ENCODE measurements at places on chromosomes 7 and 10.

DNA sequence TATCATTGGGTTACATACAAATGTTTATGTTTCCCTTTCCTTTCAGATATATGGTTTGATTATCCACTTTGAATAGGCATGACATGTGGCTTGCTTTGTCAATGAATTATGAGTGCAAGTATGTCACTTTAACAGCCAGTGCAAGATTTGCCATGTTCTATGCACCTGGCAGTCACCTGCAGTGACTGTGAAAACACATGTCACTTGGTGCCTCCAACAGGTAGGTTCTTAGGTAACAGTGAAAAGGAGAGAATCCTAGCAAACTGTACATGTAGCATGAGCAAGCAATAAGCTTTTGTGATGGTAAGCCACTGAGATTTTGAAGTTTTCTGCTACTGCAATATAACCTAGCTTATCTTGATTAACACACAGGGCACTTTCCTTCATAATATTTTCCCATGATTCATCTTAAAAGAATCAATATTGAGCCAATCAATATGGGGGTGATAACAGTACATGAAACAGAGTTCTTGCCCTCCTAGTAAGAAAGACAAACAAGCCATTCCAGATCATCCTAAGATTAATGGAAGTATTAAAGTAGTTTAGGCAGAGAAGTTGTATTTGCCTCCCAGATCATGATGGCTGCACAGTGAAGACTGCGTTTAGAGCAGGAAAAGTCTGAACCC is 7.9 kb upstream of the RALA start:
- no peak for DNase-seq

- no peak for DNase-seq
Measured at GRCh38 chr10:121216721-121217181, 365.6 kb downstream of the WDR11 start.

- no peak for DNase-seq
Measured at GRCh38 chr7:47360301-47360900, 221.5 kb downstream of the TNS3 start.

DNA sequence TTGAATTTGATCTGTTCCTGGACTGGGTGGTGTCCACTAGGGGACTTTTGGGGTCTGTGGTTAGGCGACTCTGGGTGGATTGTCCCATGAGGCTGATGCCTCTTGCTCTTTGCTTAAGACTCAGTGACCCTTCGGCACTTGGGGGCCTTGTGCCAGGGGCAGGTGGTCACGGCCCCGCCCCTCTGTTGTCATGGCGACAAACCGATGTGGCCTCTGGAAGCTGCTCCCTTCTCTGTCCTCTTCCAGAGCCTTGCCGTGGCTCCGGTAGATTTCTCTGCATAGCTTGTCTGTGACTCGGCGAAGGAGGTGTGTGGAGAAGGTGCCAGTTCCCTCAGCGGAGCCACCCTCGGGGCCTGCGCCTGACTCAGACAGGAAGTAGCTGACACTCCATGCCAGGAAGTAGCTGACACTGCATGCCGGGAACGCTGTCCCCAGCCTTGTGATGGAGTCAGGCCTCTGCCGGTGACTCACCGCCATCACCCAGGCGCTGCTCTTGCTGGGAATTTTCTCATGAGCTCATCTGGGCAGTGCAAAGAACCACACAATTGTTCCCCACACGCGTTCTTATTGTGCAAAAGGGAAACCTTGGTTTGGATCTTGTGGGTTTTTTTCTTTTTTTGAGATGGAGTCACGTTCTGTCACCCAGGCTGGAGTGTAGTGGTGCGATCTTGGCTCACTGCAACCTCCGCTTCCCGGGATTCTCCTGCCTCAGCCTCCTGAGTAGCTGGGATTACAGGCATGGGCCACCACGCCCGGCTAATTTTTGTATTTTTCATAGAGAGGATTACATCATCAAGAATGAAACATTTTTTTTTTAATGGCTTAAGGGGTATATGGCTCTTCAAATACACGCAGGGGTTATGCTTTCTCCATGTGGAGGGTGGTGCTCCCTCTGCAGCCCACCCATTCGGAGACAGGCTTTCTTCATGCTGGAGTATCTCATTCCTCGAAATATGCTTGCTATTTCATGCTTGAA is 72.6 kb downstream of the PFKFB3 start:
- peak; percentile 98 for DNase-seq

DNA sequence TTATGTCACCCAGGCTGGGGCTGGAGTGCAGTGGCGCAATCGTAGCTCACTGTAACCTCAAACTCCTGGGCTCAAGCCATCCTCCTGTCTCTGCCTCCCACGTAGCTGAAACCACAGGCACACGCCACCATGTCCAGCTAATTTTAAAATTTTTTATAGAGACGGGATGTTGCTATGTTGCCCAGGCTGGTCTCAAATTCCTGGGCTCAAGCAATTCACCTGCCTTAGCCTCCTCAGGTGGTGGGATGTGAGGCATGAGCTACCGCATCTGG is 123.2 kb upstream of the PARD3 start:
- no peak for DNase-seq

DNA sequence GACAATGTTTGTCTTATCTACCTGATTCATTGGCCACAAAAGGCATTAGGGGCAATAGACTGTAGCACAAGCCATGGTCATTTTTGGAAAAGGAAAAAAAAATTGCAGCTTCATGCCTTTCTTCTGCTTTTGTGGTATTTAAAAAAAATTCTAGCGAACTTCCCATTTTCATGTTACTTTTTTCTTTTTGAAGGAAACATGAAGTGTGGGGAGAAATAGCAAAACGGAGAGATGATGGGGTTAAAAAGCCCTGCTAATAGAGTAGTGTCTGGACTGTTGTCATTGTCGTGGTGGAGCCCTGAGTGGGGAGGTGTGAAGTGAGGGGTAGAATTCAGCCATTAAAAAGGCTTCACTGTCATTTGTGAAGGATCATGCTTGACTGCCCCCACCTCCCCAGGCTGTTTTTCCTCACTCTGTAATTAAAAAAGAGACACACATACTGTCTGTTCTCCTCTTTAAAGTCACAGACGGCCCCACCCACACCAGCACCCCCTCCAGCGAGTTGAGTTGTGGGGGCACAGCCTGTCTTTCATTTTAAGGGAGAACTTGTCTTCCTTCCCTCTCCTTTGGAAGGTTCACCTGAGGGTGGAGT is 272.4 kb downstream of the CREB5 start:
- no peak for DNase-seq

DNA sequence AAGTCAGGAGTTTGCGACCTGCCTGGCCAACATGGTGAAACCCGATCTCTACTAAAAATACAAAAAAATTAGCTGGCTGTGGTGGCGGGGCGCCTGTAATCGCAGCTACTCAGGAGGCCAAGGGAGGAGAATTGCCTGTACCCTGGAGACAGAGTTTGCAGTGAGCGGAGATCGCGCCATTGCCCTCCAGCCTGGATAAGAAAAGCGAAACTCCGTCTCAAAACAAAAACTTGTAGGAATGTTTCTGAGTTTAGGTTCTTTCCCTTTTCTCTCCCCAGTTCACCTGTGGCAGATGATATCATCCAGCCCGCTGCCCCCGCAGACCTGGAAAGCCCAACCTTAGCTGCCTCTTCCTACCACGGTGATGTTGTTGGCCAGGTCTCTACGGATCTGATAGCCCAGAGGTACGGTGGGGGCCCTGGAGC is 138.8 kb upstream of the BTBD16 start:
- DNase-seq: no peak

- DNase-seq: no peak
Measured at GRCh38 chr7:29329686-29330085, 135.1 kb downstream of the CHN2 start.

GRCh38 chr10:23291551-23292334 is 52.9 kb downstream of the C10orf67 start:
- no peak for DNase-seq

- no peak for DNase-seq
Measured at GRCh38 chr10:132992433-132993215, 50.3 kb upstream of the CFAP46 start.

DNA sequence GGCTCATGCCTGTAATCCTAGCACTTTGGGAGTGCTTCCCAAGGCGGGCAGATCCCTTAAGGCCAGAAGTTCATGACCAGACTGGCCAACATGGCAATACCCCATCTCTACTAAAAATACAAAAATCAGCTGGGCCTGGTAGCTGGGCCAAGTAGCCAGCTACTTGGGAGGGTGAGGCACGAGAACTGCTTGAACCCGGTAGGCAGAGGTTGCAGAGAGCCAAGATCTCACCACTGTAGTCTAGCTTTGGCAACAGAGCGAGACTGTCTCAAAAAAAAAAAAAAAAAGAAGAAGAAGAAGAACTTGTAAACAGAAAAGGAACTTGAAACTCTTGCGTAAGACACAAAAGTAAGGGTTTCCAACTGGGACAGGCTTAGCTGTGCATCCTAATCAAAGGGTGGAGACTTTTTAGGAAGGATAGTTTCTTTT is 5.6 kb upstream of the IFIT2 start:
- no peak for DNase-seq

GRCh38 chr10:60338786-60339185 is 50.9 kb downstream of the ANK3 start:
- DNase-seq: no peak

- DNase-seq: no peak
Measured at GRCh38 chr10:93403152-93404047, 78.7 kb downstream of the MYOF start.

DNA sequence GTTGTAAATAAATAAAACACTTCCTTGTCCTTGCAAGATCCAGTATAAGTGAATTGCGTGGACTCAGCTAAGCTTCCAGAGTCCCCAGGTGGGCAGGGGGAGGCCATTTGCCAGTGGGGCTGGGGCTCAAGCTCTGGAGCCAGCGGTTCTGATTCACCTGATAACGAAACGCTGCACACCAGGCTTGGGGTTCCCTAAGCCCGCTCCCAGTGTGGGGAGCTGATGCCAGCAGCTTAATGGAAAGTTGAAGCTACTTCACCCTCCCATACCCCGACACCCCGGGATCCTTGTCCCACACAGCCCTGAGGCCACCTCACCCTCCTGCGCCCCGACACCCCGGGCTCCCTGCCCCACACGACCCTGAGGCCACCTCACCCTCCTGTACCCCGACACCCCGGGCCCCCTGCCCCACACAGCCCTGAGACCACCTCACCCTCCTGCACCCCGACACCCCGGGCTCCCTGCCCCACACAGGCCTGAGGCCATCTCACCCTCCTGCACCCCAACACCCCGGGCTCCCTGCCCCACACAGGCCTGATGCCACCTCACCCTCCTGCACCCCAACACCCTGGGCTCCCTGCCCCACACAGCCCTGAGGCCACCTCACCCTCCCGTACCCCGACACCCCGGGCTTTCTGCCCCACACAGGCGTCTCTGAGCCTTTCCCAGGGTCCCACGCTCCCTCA is 30.8 kb downstream of the FKBP6 start:
- no peak for DNase-seq

GRCh38 chr10:133169173-133169947 is 9.3 kb downstream of the KNDC1 start:
- no peak for DNase-seq

DNA sequence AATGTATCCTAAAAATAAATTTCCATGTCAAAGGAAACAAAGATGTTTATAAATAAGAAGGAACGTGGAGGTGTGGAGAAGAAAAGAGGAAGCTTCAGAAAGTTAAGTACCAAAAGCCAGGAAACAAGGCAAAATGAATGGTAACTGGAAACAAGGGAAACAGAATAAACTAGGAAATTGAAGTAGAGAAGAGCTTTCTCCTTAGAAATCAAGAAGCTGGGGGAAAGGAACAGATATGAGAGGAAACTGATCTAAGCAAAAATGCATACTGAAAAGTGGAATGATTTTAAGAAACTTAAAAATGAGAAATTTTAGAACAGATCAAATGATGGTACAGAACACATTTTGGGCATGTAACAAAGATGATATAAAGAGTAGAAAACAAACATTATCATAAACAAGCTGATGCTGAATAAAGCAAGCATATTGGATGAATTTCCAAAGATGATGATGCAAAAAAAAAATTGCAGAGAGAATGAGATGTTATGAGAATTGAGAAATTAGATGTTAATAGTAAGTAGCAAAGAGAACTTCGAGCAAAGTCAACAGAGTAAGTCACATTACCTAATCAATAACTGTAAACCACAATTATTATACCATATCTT is 1.9 kb downstream of the BRAF start:
- no peak for DNase-seq

GRCh38 chr10:102413053-102413705 is 5.4 kb downstream of the PSD start:
- DNase-seq: no peak

DNA sequence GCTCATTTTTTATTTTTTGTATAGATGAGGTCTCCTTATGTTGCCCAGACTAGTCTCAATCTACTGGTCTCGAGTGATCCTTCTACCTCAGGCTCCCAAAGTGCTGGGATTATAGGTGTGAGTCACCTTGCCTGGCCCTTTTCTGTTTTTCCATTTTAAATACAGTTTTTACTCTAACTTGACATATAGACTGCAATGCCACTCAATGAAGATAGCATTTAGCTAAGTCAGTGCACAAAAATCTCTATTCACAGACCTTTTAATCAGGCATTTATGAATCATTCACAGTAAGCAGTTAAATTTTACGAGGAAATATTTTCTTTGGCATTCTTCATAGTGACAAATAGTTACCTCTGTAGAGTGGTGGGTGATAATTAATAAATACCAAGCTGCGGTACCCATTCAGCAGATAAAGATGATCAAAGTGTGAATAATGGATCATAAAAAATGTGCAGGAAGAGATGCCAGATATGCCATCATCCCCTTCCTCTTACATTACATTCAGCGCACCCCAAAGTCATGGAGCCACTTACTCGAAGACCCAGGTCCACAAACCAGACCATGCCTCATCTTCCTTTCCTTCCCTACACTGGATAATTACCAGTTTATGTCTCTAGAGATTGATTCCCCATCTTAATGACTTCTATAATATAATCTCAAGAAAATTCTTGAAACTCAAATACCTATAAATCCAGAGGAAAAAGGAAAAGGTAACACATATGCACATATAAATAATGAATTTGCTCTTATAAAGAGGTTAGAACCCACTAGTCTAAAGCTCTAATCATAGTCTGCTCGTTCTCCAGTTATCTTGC is 56.0 kb downstream of the UBE2H start:
- DNase-seq: peak; percentile 51

DNA sequence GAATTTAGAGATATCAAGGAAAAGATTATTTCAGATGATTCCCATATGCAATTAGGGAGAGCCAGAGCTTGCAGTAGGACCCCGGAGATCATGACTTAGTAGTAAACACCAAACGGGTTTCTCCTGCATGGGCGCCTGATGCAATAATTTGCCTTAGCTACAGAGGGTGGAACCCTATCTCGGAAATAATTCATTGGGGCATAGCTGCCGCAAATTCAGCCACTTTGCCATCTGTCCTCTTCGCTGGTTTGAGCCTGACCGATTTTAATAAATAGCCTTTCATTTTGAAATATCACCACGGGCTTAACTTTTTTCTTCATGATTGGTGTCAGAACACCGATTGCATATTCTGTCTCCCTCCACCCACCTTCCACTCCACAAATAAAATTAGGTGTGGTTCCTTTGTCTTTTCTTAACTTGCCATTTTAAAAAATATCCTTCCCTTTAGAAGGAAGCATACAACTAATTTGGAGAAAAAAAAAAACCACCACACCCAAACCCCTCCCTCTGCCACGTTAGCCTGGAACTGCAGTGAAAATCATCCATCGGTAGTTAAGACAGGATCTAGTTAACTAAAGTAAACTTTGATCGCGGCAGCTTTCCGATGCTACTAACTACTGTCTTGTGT is 1.4 kb downstream of the GARS1 start:
- DNase-seq: no peak
